A549 treated with dexamethasone at 1 μM for 4 hours (cell line): ENCODE measurements at places on chromosomes 3 and 15. TPM values are rescaled to one million over a fixed set of nuclear protein-coding genes. Genes with fewer than 3 reads are reported as not detected.

LARP6 gene
- 48.5 to 76.8 TPM (median 71.1 TPM) in 5 replicates for total RNA-seq

DCBLD2 gene
- total RNA-seq, result 192 to 299 TPM (median 276 TPM) in 5 replicates

POPDC2 gene
- total RNA-seq, result 0.13 to 0.95 TPM (median 0.23 TPM) in 5 replicates

MOBP gene
- 0.03 to 0.15 TPM (median 0.08 TPM) in 5 replicates for total RNA-seq

RARB gene
- total RNA-seq, result 6.8 to 16.5 TPM (median 11.8 TPM) in 5 replicates

KCNAB1 gene
- not detected in 5 replicates for total RNA-seq

SLC28A1 gene
- total RNA-seq, result 0.04 TPM in 1 of 5 replicates, not detected in the others

OCA2 gene
- 0.24 to 0.49 TPM (median 0.33 TPM) in 5 replicates for total RNA-seq

LRRC15 gene
- total RNA-seq, result 0.12 to 0.25 TPM (median 0.14 TPM) in 5 replicates

FOXB1 gene
- not detected in 5 replicates for total RNA-seq

MINAR1 gene
- 0.41 to 0.59 TPM (median 0.53 TPM) in 5 replicates for total RNA-seq

PLA2G4F gene
- 0.03 to 0.06 TPM in 2 of 5 replicates, not detected in the others for total RNA-seq

OIP5 gene
- 11.3 to 12.7 TPM (median 12.1 TPM) in 5 replicates for total RNA-seq

GPR27 gene
- 2.3 to 3.4 TPM (median 2.7 TPM) in 5 replicates for total RNA-seq

SLC12A8 gene
- total RNA-seq, result 1.8 to 2.7 TPM (median 2.1 TPM) in 5 replicates

PLCH1 gene
- 0.62 to 0.91 TPM (median 0.82 TPM) in 5 replicates for total RNA-seq

XRN1 gene
- total RNA-seq, result 3.2 to 6.0 TPM (median 4.4 TPM) in 5 replicates

MESP2 gene
- 0.25 to 0.63 TPM (median 0.45 TPM) in 4 of 5 replicates, not detected in the other for total RNA-seq

MIX23 gene
- 50.4 to 74.1 TPM (median 52.9 TPM) in 5 replicates for total RNA-seq

ALCAM gene
- 84.4 to 130 TPM (median 108 TPM) in 5 replicates for total RNA-seq

CHD2 gene
- 22.3 to 38.4 TPM (median 25.8 TPM) in 5 replicates for total RNA-seq

CRYGS gene
- 0.41 to 0.96 TPM (median 0.71 TPM) in 5 replicates for total RNA-seq

CLEC3B gene
- not detected in 5 replicates for total RNA-seq

FSTL1 gene
- 44.5 to 74.3 TPM (median 60.0 TPM) in 5 replicates for total RNA-seq

TGM5 gene
- not detected in 5 replicates for total RNA-seq

RPL14 gene
- 644 to 754 TPM (median 665 TPM) in 5 replicates for total RNA-seq

LYZL4 gene
- total RNA-seq, result not detected in 5 replicates

CADM2 gene
- 0.09 to 0.27 TPM (median 0.18 TPM) in 5 replicates for total RNA-seq

GOLGA8G gene
- not detected in 5 replicates for total RNA-seq

FSIP1 gene
- 0.58 to 1.2 TPM (median 0.95 TPM) in 5 replicates for total RNA-seq

PLA2G4D gene
- not detected in 5 replicates for total RNA-seq

MCTP2 gene
- total RNA-seq, result not detected in 5 replicates

ACKR2 gene
- 0.04 to 0.11 TPM (median 0.05 TPM) in 5 replicates for total RNA-seq
